ENCODE measurements at places on chromosomes 7 and 10.

GRCh38 chr7:49418963-49419362 lies 354.5 kb upstream of the VWC2 start:
- DNase-seq: no peak

DNA sequence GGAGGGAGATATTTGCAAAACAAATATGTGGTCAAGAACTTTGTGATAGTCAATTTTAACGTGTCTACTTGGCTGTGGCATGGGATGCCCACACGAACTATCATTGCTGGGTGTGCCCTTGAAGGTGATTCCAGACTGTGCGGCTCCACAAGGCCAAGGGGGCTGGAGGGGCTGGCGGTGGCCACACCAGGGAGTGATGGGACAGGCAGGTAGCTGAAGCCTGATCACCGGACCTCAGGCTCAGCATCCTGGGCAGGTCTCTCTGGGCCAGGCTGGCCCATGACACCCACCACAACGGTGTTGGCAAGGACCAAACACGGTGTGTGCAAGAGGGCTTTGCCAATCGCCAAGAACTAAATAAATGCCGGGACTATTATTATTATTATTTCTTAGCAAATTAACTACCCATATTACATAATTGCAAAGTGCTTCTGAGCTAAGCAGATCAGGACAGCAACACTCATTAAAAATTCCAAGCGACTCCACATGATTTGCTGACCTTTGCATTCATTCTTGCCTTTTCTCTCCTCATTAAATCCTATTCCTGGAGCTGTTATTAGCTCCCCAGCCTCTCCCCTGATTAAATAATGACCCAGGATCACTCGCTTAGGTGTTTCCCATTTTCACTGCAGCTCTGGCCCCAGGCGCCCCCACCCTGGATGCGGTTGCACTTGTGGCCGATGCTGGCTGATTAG lies 35.4 kb upstream of the PPP2R2D start:
- no peak for DNase-seq

DNA sequence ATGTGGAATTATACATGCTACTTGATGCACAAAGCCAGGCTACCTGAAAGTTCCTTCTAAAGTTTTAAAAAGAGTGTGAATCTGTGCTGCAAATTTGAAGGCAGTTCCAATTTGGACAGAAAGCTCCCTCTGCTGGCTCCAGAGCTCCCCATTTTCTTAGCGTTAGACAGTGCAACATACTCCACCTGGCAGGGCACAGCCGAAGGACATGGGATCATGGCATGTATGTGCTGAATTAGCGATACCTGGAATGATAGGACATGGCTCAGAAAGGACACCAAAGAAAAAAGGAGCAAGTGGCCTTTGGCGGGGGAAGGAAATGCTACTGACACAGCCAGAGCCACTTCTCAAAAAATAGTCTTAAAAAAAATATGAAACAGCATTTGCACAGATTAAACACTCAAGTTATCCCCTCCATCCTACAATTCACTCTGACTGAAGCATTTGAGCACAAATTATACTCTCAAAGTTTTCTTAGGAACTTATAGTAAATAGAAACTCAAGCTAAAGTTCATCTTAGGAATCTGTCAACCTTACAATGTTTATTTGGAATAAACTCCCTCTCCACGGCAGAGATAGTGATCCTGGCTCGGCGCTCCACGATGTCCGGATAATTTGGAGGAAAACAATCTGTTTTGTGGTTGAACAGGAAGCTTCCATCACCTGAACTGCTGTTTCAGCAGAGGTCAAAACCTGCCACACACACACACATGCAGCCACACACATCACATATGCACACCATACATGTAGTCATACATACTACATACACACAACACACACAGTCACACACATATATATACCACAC lies 80.0 kb downstream of the C7orf25 start:
- DNase-seq: no peak

DNA sequence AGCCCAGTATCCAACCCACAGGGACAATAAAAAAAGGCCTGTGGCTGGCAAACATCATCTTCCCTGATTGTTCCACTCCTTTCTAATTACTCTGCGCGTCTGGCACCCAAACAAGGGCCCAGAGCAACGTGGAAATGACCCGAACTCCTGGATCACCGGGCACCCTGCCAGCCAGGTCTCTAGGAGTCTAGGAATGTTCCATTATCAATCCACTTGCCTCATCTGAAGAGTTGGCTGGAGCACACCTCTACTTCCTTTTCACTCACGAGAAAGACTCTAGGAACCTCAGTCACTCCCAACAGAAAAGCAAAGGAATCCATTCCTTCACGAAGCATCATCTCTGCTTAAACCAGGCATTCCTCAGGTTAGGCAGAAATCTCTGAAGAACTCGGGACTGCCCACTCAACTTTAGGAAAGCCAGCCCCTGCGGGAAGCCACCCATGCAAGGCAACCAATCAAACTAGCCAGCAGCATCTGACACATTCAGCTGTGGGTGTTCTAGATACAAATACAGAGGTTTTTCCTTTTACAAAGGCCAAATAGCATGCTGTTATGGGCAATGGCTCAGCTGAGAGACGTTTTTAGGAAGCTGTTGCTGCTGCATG lies 37.7 kb downstream of the ATXN7L1 start:
- DNase-seq: no peak

GRCh38 chr10:24127516-24127915 lies 81.4 kb upstream of the KIAA1217 start:
- DNase-seq: no peak
